ENCODE measurements at places on chromosomes 5 and 9. TPM values are rescaled to one million over a fixed set of nuclear protein-coding genes. Genes with fewer than 3 reads are reported as not detected.

The SPATA31E1 gene
- 0.05 TPM for polyA plus RNA-seq

The PCDHB7 gene
- 0.56 TPM for polyA plus RNA-seq

DNA sequence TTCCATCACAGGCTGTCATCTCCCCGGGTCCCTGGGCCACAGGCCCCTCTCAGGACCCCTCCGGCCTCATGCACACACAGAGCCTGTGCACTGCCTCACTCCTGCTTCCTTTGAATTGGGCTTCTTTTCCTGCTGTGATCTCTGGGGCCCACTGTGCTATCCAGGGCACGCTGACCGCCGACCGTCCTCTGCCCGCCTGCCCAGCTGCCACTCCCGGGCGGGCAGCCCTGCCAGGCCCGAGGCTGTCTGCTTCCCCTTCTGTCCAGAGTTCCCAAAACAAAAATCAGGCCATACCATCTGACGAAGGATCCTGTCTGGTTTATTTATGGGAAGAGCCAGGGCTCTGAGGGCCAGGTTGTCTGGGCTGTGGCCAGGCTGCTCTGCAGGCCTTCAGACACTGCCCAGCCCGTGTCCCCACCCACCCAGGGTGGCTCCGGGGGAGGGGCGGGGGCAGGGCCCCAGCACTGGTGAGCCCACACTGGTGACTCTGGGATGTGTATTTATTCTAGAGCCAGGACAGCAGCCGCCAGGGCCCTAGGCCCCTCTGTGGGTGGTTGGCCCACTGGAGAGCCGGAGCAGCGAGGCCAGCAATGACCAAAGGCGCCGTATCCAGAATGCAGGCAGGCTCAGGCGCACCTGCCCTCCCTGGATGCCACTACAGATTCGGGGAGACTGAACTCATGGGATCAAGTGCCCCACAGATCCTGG, 57.0 kb downstream of the ADAMTS2 start:
- no peak for DNase-seq

DNA sequence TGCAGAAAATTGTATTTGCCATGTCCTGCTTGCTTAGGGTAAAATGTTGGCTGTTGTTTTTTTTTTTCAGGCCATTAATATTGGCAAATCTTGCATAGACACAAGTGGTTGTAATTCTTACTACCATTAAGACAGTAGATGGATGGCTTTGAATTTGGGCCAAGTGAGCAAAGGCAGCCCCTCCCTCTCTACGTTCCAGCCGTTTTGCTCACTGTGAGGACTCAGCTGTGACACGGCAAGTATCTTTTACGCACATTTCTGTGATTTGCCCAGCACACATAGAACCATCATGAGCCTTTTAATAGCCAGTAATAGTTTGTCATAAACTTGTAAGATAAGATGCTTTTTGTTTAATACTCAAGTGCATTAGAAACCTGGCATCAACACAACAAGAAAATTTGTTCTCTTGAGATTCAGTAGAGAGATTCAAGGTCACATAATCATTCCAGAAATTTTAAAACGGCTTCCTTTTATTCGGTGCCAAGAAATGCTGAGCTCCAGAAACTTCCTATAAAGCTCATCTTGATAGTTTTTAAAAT, 205.2 kb upstream of the ADCY2 start:
- DNase-seq, result no peak

DNA sequence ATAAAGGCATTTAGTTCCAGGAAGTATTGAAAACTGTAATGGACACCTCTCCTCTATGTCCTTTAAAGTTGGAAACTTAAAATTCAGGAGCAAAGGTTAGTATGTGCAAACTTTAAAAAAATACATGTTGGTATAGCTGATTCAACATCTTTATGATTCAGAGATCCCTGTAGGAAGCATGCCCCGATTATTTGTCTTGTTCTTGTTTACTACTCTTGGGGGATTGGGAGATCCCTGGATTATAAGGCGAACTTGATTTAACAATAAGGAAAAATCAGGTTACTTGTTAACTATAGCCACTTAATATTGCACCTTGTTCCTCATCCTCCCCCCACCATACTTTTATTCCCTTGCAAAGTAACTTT, 1.7 kb downstream of the F2RL1 start:
- no peak for DNase-seq

DNA sequence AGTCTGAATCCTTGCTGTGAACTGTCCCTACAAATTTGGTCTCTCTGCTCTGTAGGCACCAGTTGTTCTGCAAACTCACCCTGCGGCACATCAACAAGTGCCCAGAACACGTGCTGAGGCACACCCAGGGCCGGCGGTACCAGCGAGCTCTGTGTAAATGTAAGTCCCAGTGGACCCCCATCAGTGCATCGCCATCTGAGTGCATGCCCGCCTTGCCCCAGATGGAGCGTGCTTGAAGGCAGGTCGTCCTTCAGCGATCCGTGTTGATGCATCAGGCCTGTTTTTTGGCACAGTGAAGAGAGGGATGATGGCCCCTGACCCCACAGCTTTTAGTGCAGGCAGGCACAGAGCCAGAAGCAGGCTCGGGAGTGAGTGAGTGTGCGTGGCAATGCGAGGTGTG, 1.3 kb downstream of the SURF2 start:
- DNase-seq, result no peak

GRCh38 chr5:60102961-60103693, 209.6 kb upstream of the PDE4D start:
- no peak for DNase-seq

The SPARC gene
- polyA plus RNA-seq, result 15,889 TPM

GRCh38 chr9:111719541-111719940, 58.1 kb downstream of the GNG10 start:
- DNase-seq, result no peak

DNA sequence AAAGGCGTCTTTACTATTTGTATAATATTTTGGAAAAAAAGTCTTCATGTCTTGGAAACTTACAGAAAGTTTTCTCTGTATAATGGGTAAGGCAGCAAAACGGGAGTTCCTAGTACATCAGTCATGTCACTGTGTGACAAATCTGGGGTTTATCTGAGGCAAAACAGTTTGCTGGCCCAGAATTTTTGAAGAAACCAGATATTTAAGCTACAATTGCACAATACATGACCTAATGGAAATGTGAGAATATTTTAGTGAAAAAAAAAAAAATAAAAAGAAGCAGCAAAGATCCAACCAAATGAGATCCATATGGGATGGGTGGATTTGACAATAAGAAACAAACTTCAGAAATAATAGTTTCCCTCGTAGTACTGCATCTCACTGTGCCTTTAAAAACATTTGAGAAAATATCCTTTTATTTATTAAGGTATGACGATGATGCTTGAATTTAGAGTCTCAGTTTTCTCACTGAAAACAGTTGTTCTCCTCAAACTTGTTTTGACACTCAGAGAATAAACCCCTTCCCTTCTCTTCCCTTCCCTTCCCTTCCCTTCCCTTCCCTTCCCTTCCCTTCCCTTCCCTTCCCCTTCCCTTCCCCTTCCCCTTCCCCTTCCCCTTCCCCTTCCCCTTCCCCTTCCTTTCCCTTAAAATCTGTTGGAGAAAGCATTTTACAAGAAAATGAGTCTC, 180.5 kb upstream of the TUT7 start:
- DNase-seq, result no peak

All from hepatocyte (in vitro differentiated cells).